Stimulated activated CD8-positive, alpha-beta memory T cell treated with anti-CD3 and anti-CD28 coated beads, Interleukin-4, amount 100 ng/mL, for 1 hour (primary cell): ENCODE measurements at places on chromosomes 11 and 22.

DNA sequence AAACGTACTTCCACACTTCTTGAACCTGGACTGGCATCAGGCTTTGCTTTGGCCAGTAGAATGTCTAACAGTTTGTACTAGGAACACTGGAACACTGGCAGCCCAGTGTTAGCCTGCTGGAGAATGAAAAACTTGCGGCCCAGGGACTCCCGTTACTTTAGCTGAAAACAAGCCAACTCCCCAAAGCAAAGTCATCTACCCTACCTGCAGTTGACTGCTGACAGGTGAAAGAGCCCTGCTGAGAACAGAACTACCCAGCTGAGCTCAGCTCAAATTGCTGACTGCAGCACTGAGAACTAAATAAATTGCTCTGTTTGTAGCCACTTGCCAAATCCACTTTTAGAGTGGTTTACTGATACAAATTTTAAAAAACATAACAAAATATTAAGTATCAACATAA, 342.5 kb downstream of the LRRC4C start:
- DNase-seq = no peak

- DNase-seq = no peak
These were observed 3.7 kb downstream of the PHRF1 start for GRCh38 chr11:579830-580601.

GRCh38 chr11:15794361-15795150, 561.8 kb downstream of the SOX6 start:
- no peak for DNase-seq

DNA sequence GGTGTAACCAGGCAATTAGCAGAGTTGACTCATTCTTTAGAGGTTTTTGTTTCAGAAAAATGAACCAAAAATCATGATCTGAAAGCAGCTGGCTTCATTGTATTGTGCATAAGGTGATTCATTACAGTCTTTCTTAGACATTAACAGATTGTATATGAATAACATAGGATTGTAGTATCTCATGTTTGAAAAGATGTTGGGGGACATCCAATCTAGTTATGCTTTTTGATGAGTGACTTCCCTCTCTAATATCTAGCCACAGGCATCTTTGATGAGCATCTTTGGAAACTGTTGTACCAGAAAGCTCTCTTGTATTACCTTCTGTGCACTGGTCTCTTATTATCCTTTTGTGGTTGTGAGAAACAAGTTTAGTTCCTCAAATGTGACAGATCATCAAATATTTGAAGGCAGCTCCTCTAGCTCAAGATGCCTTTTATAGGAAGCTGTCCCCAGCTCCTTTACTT, 8.3 kb downstream of the GRK3 start:
- DNase-seq = no peak

DNA sequence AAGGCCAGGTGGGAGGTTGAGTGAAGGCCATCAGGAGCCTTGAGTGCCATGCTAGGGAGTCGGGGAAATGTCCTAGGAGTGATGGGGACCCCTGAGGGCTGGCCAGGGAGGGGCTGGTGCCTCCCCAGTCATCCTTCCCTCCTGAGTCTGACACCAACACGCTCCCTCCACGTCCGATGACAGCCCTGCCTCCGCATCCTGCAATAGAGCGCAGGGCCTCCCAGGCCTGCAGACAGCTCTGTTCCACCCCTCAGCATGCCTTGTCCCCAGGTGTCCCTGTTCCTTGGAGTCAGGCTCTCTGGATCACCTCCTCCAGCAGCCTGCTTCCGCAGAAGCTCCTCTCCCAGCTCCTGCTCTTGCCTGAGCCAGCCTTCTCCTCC, 3.1 kb downstream of the RAC2 start:
- DNase-seq = no peak

DNA sequence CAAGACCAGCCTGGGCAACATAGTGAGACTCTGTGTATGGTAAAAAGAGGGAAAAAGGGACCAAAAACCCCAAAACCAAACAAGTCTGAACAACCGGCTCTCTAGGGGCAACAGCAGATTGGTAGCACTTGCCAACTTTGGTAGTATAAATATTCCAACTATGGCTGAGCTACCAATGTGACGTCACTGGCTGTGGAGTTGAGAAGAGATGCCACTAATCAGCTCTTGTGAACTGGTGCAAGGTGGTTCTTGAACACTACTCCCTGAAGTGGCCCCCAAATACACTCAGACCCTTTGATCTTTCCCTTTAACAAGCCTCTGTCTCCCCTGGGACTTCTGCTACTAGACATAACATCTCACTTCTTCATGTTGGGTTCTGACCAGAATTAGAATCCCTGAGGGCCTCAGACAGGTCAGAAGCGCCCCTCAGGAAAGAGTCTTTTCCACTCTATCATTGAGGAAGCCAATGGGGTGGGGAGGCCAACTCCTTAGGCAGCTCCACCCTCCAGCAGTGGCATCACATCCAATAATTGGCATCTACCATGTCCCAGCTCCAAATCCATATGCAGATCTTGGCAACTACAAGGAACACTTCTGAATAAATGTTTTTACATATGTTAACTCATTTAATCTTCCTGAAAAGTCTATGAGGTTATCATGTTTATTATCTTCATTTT, 49.2 kb downstream of the RPL27A start:
- no peak for DNase-seq

- no peak for DNase-seq
These were observed 254.3 kb upstream of the SESN3 start for GRCh38 chr11:95485115-95485900.

DNA sequence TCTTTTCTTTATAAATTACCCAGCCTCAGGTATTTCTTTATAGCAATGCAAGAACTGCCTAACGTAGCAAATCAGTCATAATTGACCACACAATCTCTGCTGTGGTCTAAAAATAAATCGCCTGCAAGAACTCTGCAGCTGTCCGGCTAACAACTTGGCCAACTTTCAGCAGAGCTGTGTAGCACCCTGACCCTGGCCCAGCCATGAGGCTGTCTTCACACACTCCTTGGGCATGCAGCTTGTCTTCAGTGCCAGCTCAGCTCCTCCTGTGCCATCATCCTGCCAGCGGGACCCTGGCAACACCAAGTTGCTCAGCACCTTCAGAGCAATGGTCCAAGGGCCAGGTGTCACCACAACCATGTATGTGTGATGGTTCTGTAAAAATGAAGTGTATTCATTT, 355.6 kb downstream of the OPCML start:
- DNase-seq = no peak

- DNase-seq = no peak
These were observed 86.8 kb downstream of the PTPRJ start for GRCh38 chr11:48066881-48067800.

GRCh38 chr22:19824926-19825339, 29.7 kb downstream of the GNB1L start:
- no peak for DNase-seq

DNA sequence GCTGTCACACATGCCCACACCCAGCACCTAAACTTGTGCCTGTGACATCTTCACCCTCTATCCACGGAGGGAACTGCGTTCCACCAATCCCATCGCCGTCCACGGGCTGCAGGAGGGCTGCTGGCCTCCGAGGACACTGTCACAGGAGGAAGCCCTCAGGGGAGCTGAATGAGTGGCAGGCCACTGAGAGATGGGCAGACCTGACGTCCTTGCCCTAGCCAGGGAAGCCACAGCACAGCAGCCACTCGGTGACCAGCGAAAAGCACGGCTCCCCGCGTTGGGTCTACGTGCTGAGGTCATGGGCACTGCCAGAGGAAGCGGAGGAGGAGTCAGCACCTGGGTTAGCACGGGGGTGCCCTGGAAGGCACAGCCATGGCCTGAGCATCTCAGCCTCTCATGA, 50.5 kb downstream of the IGSF9B start:
- no peak for DNase-seq

- DNase-seq = no peak
These were observed 1.9 kb upstream of the OR51B4 start for GRCh38 chr11:5303626-5304025.

- no peak for DNase-seq
These were observed 23.3 kb downstream of the P4HA3 start for GRCh38 chr11:74288161-74288560.

DNA sequence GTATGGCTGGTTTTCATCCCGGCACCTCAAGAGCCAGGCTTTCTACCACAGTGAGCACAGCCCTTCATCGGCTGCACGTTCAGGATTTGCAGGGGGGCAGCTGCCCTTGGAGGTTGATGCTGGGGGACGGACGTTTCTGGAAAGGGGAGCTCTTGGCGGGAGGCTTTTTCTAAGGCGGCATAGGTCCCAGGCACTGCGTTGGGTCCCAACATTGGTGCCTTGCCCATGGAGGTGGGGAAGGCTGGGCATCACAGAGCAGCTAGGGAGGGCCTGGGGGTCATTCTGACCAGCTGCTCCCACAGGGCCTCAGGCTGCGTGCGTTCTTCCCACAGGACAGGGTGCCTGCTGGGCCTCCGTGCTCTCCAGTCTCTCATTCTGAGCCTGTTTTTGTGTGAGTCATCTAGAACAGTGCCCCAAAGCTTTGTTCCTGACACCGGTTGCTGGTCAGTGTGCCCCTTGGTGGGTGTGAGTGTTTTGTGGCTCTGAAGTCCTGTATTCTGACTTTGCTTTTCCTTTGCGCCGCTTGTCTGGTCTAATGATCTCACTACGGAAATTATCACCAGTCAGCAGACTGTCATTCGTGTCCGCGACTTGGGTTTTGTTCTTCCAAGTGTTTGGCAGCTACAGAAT, 275.9 kb downstream of the TBC1D22A start:
- DNase-seq = no peak

GRCh38 chr22:32203181-32204039, 1.5 kb downstream of the RFPL2 start:
- DNase-seq = no peak

DNA sequence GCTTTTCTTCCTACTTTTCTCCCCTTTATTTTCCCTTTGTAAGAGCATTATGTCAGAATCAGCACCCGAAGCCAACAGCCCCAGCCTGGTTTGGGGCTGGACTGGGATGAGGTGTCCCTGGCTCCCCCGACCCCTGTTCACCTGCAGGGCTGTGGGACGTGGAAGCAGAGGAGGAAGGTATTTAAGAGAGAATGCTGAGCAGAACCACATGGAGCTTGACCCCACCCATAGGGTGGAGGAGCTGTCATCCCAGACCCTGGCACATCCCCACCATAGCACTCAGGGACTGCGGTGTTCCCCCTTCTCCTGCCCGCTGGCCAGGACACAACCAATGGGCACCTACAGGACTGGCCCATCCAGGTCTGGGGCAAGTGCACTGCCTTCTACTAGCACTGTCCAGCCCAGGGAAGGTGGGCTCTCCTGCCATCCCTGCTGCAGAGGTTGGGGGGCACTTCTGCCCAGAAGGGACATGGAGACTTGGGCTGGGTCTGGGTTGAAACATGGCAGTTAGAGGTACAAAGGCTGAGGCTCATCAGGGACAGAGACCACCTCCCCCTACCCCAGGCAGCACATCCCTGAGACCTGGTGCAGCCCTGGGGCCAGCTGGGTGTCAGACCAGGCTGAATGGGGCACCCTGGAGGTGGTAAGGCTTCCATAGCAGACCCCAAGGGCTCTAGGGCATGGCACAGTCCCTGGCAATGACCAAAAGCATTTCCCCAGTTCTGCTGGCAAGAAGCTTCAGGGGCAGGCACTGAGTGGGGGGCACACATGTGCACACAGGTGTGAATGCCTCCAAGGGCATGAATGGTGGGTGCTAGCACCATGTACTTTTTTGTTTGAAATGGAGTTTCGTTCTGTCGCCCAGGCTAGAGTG, 19.7 kb downstream of the TANGO2 start:
- no peak for DNase-seq

GRCh38 chr11:65917077-65917433, 1.8 kb downstream of the C11orf68 start:
- no peak for DNase-seq

DNA sequence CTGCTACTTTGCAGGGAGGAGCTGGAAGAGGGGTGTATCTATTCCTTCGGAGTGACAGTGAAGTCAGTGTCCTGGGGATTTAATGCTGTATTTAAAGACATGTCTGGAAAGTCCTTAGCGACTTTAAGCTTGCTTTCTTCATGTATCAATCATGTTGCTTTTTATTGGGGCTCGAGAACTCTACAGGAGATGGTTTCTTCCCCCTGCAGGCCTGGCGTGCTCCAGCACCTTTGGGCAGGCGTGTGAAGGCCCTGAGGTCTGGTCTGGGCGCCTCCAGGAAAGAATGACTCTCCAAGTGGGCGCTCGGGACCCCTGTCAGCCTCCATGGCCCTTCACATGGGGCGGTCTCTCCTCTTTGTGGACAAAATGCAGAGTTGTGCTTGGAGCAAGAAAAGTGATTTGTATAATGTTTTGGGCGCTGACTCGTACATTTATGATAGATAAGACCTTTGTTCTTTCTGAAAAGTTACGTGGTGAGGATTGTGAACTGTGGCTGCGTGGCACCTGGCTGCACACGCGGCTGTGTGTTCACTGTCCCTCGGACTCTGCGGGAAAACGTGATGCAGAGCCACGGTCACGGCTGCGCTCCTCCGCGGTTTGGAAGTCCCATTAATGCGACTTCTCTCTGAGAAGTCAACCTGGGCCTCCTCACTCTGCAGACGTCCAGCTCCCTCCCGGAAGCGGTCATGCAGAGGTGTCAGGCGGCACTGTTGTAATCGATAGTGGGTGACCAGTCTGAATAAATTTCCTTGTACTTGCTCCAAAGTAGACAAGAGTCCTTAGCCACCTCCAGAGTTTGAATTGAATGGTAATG, 282.5 kb downstream of the TBC1D22A start:
- DNase-seq = no peak

DNA sequence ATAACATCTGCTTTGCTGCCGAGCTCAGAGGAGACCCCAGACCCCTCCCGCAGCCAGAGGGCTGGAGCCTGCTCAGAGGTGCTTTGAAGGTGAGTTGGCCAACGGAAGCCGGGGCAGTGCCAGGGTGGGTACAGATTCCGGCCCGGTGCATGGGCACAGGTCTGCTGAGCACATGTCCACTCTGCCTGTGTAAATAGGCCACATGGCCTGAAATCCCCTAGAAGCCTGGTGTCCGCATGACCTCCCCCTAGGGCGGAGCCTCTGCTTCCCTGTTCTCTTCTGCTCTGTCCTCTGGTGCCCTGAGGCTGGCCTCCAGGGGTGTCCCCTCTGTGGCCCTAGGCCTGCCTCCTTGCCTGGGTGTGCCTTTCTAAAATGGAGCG, 19.6 kb upstream of the TXNRD2 start:
- no peak for DNase-seq
